ENCODE measurements at places on chromosomes 16 and 17.

- DNase-seq, result no peak
Measured at GRCh38 chr16:21239646-21240045, 6.1 kb downstream of the ANKS4B start.

DNA sequence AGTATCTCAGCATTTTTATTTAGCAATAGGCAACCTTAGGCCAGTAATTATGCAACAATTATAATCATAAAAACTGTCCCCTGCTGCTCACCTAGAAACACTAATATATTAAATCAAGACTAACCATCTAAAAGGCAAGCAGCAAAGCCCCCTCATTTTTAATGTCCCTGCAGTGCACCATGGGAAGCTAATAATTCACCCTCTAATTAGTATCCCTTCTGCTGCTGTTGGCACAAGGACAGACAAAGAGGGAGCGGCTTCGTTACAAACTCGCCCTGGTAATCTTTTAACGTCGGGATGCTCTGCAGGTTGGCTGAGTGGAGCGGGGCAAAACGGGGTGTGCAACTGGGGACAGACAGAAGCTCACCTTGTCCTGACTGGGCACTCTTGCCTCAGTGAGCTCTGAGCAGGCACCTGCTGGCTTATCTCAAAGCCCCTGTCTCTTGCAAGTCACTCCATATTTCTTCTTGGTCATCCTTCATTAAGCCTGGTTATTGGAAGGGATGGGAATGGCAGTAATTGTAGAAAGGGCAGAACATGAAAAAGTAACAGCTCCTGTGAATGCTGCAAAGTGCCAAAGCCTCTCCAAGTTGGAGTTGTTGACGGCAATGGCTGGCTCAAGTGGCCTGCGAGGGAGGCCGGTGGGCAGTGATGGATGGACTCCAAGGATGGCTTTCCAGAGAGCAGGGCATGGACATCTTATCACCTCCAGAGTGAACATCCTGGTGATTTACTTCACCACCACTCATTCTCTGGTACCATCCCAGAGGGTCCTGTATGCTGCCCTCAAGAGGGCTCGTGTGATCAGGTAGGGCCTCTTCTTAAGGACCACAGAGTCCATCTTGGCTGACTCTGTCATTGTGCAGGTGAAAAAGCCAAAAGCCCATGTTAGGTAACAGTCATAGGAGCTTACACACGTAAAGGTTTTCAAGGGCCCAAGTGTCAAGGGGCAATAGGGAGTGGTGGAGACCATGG lies 219.6 kb upstream of the N4BP1 start:
- no peak for DNase-seq

GRCh38 chr16:74936902-74937560 lies 47.9 kb downstream of the WDR59 start:
- no peak for DNase-seq

GRCh38 chr16:14658063-14658462 lies 25.3 kb downstream of the BFAR start:
- no peak for DNase-seq

DNA sequence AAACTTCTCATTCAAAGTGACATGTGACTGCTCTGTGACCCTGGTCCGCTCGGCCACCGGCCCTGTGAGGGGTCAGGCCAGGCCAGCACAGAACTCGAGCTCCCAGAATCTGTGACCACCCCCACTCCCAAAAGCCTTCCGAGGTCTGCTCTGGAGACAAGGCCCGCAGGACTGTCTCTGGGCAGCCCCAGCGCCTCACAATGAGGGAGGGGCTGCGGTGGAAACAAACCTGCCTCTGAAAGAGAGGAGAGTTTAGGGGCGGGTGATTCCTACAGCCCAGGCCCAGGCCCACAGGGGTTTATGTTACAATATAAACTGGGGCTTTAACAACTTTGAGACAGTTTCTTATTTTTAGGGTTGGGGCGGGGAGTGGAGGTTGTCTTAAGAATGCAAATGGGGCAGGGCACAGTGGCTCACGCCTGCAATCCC lies 19.9 kb downstream of the IGFBP4 start:
- DNase-seq, result no peak
